NCI-H524 treated with DMSO at 0.1 percent for 48 hours (cell line): ENCODE measurements at places on chromosomes 2 and 18.

- no peak for DNase-seq
Observed at GRCh38 chr2:88188748-88189147, 18.6 kb downstream of the THNSL2 start.

GRCh38 chr2:126753501-126754212, 97.7 kb downstream of the GYPC start:
- no peak for DNase-seq

DNA sequence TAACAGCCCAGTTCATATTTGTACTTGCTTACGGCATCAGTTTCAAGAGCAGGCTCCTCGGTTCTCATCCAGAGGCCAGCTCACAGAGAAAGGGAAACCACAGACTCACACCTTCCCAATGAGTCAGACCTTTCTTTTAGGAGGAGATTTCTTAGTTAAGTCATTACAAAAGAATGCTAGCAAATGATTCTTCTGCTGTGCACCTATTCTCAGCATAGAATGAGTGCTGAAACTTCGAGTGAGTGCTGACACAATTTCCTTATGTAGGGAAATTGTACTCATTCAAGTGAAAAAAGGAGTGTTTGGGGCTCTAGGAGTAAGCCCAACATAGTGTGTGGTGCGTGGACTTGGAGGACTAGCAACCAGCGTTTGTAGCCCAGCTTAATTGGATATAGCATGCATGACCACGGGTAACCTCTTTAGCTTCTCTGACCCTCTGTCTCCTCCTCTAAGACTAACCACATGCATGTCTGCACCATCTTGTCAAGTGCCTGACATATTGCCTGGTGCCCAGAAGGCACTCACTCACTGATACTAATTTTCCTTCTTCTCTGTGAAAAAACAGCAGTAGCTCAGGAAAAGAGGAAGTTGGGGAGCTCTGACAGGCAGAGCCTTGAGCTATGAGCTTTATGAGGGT, 87.0 kb downstream of the ALPK2 start:
- DNase-seq, result no peak

GRCh38 chr2:23698116-23698693, 228.7 kb downstream of the ATAD2B start:
- no peak for DNase-seq

GRCh38 chr18:45662468-45662867, 47.2 kb downstream of the SLC14A2 start:
- DNase-seq, result no peak

GRCh38 chr18:56100090-56100722, 512.2 kb upstream of the TCF4 start:
- DNase-seq, result no peak

DNA sequence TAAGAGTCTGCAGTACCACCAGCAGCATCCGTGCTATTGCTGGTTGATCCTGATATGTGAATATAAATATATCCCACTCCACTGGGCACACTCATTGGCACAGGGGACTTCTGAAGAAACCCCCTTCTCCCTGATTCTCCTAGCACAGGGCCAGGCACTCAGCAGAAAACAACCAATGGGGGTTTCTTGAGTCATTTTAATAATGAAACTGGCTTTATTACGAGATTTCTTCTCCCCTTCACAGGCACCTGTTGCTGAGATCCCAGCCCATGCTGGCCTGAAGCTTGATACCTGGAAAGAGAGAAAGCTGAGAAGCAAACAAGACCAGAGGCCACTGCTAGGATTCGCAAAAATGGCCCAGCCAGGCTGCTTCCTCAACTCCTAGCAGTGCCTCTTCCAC, 17.9 kb upstream of the CYRIA start:
- DNase-seq, result no peak

- no peak for DNase-seq
Observed at GRCh38 chr2:122830157-122830556, 1074.7 kb downstream of the TSN start.

DNA sequence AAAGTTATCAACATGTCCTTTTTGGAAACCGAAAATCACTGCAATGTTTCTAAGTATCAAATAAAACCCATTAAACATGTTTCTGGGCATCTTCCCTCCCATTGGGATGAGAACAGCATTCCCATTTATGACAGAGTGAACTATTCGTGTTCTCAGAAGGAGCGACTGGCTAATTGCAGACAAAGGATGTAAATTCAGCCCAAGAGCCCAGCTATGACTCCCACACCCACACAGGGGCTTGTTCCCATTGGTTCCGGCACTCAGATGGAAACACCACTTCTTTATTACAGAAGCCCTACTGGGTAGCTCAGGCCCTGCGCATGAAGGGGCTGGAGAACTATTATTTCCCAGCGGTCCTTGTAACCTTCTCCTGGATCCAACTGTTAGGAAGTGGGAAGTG, 16.6 kb upstream of the NPAS2 start:
- no peak for DNase-seq

DNA sequence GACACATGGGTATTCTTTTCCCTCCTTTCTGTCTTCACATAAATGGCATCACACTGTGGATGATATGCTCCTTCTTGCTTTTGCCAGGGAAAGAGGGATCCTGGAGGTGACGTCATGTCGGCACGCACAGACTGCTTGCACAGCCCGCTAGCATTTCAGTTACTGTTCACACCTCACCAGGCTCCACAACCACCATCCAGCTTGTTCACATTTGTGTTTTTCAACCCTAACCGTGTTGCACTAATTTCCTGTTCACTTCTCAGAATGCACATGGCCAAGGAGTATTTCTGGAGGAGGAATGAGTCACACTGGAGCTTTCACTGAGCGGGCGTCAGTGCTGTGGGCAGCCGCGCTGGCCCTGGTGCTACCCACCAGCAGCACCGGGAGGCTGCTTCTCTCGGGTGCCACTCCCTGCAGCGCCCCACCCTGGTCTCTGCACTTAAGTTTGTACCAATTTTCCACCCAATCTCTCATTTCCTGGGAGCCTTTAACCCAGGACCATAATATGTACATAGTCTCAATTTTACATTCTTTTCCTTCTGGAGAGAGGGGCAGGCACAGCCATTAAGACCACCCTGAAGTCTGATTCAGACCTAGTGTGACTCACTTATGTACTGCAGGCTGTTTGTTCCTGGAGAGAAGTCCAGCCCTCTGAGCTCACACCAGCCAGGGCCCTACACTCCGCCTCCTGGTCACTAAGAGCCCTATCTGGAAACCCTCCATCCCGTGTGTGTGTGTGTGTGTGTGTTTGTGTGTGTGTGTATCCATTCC, 65.1 kb downstream of the MBP start:
- no peak for DNase-seq

GRCh38 chr18:80034852-80035406, 695 bp downstream of the RBFA start:
- no peak for DNase-seq

- DNase-seq, result no peak
Observed at GRCh38 chr2:112698834-112699515, 21.8 kb upstream of the NT5DC4 start.

GRCh38 chr18:8262221-8262620, 347.0 kb upstream of the RAB12 start:
- DNase-seq, result no peak

DNA sequence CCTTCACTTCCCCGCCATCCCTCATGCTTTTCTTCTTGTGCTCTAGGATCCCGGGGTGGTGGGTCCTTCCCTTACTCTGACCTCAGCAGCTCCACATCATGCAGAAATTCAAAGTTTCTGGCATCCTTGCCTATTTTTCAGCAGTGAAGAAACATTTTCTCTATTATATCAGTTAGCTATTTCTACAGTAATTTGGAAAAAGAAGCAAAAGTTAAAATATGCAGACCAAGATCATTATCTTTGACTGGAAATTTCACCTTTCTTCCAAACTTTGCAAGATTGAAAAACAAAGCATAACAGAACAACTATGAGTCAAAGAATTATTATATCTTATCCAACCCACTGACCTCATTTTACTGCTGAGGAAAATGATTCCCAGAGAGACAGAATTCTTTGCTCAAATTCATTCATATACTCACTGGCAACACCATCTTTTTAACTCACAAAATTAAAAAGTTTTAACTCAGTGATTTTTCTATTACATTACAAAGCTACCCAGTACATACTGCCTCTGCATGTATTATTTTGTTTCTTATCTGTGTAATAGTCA, 40.5 kb downstream of the ANTXR1 start:
- DNase-seq, result no peak

DNA sequence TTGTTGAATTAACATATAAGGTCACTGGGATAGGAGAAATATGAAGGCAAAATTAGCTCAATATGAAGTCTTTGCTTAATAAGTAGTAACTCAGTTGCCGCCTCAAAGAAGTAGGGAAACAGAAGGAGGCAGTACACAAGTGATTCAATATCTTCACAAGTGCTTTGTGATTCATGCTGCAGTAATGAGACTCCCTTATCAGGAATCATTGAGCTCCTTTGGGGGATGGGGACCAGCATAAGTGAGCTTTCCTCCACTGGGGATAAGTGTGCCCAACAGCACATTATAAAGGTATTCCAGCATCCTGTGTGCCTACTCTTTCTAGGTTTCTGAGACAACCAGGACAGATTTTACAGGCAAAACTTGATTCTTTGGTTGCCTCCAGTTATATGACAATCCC, 323.4 kb upstream of the UBE2E3 start:
- DNase-seq, result no peak

DNA sequence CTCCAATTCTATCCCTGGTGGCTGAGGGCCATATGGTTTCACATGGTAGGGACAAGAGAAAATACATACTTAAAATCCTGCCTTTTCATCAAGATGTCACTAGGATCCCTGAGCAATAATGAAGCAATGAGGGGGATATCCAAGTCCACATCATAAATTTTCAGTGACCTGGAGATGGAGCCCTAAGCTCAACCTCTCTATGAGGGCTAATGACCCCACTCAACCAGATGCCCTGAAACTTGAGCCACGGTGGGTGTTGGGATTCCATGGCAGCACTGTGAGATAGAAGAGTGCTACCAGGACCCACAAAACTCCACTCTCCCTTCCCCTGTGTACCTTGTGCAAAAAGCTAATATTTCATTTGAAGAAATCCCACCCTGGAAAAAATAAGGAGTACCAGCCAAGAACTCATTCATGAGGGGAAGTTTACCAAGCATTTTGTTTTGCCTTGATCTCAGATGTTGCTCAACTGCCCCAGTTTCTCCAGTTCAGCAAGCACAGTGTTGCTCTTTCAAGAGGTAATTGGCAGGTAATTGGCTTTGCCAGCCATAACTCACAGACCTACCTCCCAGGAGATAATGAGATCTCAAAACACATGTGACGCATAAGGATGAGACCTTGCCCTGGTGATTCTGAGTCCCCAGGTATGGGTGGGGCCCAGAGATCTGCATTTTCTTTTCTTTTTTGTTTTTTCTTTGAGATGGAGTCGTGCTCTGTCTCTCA, 51.0 kb upstream of the TTC39C start:
- peak; percentile 24 for DNase-seq

- DNase-seq, result no peak
Observed at GRCh38 chr2:23556929-23557328, 171.9 kb downstream of the KLHL29 start.

- no peak for DNase-seq
Observed at GRCh38 chr18:27278131-27278530, 93.0 kb upstream of the CHST9 start.

- no peak for DNase-seq
Observed at GRCh38 chr18:57780706-57781347, 22.3 kb downstream of the ATP8B1 start.

GRCh38 chr2:2530334-2530733, 199.3 kb upstream of the MYT1L start:
- no peak for DNase-seq

- DNase-seq, result no peak
Observed at GRCh38 chr2:102478686-102479470, 5.9 kb downstream of the SLC9A4 start.

DNA sequence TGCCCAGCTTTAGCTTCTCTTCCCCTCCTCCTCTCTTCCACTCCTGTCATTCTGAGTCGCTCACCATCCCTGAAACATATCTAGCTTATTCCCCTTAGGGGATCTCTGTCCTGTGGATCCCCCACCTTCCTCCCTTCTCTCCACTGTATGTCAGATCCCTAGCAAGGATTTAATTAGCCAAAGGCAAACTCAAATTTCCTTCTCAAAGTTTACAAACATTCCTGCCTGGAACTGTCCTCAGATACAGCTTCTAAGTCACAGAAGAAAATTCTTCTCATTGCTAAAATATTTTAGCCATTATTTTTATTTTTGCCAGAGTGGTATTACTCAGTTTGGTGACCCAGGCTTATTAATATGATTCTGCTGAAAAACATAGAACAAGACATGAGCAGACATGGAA, 315.3 kb downstream of the CYP26B1 start:
- no peak for DNase-seq

GRCh38 chr2:218858138-218858445, 1.5 kb upstream of the WNT6 start:
- no peak for DNase-seq

DNA sequence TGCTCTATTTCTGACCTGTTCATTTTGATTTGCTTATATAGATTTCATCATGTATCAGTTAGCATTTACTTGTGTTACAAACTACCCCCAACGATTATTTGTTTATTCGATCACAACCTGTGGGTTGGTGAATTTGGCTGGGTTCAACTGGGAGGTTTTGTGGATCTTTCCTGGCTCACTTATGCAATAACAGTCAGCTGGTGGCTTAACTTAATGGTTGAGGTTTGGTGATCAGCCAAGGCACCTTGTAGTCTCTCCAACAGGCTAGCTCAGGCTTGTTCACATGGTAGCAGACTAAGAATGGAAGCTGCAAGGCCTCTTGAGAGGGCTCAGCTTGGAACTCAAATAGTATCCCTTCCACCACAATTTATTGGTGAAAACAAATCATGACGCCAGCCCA, 5.4 kb upstream of the PUM2 start:
- no peak for DNase-seq

DNA sequence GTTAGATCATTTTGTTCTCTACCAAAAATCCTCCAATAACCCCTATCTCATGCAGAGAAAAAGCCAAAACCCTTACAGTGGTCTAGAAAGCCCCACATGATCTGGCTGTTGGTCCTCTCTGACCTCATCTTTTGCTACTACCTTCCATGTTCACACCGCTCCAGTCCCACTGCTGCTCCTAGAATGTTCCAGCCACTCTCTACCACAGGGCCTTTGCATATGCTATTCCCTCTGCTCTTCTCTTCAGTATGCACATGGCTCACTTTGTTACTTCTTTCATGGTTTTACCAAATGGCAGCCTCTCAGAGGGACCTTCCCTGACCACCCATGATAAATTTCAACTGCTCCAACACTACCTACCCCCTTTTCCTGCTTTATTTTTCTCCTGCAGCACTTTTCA, 193.5 kb upstream of the CCDC150 start:
- DNase-seq, result no peak

DNA sequence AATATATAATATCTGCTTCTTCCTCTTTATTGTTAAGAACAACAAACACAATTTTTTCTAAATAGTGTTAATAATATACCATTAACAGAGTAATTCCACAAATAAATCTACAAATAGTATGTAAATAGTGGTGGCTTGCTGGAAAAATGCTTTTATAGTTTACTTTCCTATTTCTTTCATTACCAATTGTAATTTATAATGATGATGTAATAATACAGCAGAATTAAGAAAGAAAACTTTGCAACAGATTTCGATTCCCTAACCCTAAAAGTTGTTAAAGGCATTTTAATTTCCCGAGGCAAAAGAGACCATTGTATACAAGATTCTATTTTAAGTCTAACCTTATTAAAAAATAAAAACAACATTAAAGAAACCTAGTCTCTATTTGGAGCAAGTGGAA, 307.9 kb downstream of the CCDC178 start:
- DNase-seq, result no peak

- no peak for DNase-seq
Observed at GRCh38 chr2:84283506-84283905, 175.6 kb downstream of the SUCLG1 start.
